ENCODE measurements at places on chromosomes 5 and 9. TPM values are rescaled to one million over a fixed set of nuclear protein-coding genes. Genes with fewer than 3 reads are reported as not detected.

- DNase-seq, result no peak
Measured at GRCh38 chr5:154923441-154924430, 14.3 kb downstream of the GEMIN5 start.

DNA sequence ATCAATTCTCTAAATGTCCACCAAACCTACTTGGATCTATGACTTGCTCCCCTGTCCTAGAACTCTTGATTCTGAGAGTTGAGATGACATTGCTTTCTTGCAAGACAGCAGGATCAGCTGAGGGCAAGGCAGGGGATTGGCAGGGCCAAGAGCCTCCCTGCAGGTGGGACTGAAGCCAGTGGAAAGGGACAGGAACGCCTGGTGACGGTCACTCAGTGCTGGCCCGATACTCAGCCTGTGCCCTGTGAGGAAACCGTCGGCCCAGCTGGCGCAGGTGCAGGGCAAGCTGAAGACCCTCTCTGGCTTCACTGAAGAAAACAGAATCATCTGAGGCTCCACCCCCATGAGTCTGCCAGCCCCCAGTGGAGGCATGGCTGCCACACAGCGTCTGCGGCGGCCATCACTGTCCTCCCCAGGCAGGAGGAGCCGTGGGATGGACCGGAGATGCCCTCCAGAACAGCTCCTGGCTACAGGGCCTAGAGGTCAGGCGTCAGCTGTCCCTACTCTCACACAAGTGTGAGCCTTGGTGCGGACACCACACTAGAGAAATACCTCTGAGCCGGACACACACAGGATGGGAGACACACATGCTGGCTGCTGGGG lies 14.7 kb downstream of the UBAC1 start:
- DNase-seq, result no peak

- DNase-seq, result no peak
Measured at GRCh38 chr5:120510098-120510637, 46.1 kb downstream of the PRR16 start.

DNA sequence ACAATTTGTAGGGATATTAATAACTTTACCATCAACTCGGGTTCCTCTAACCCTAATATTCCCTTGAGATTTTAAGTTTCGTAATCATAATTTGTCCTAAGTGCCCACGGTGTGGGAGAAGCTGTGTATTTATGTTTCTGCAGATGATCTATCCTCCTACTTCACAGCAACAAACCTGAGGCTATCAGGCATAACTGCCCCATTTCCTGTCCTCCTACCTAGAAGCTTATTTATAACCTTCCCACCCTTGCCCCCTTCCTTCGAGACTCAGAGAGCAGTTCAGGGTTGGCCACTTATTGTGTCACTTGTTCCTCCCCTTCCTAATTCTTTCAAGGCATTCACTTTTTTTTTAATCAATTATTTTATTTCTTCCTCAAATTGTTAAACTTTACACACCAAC lies 29.6 kb upstream of the LCP2 start:
- DNase-seq, result no peak

- DNase-seq, result no peak
Measured at GRCh38 chr5:10421896-10422691, 19.6 kb upstream of the ROPN1L start.

Gene FREM1
- polyA plus RNA-seq, result not detected

Gene POU5F2
- polyA plus RNA-seq, result 0.09 TPM
